Femur (tissue), 1 donor: ENCODE measurements at places on chromosomes 16 and 17.

DNA sequence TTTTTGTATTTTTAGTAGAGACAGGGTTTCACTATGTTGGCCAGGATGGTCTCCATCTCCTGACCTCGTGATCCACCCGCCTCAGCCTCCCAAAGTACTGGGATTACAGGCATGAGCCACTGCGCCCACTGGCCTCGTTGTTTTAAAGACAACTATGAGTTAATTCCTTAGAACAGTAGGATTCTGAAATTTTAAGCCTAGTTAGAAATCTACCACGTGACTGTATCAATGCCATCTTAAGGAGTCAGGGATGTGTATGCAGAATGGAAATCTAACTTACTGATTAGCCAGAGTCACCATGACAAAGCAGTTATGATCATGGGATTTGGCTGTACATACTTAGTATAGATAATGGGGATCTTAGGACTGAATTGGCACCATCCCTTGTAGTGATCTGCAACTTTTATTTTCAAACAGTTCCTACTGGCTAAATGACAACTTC lies 2.8 kb downstream of the CEP20 start:
- DNase-seq, result no peak

DNA sequence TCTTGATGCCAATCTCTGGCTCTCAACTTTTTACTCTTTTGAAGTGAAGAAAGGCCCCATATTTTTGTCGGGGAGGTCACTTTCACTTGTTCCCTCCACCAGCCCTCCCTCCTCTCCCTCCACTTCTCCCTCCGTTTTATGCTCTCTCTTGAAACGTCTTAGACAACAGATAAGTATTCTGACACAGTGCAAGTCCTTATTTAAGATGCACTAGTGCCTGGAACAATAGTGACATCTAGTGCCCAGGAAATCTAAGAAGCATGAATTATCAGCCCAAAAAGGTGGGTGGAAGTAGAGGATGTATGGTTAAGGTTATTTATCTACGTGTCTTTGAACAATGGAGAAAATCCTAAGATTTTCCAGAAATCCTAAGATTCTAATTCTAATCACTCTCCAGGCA lies 17.9 kb downstream of the PSME3IP1 start:
- DNase-seq, result no peak

GRCh38 chr16:47470810-47471209 lies 9.7 kb downstream of the PHKB start:
- no peak for DNase-seq

DNA sequence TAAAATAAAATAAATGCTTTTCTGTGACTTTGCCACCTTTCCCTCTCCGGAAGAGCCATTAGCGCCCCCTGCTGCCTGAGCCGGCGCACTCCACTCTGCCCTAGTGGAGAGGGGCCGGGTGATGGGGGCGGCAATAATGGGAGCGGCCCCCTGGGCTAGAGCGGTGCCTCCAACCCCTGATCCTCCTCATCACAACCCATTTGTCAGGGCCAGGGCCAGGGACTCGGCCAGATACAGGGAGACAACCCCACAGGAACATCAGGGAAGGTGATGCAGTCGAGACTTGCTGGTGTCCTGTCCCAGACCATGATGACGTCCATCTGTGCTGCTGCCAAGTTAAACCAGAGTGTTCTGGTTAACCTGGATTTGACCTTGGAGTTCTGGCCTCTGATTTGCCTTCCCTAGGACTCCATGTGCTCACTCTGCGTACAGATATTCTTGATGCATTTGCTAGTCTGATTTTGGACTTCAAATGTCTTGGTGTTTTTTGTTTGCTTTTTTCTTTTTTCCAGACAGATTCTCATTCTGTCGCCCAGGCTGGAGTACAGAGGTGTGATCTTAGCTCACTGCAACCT lies 46.1 kb upstream of the BPTF start:
- peak; percentile 79 for DNase-seq

- no peak for DNase-seq
These were observed 43.8 kb upstream of the ATP2A3 start for GRCh38 chr17:4008082-4008435.

DNA sequence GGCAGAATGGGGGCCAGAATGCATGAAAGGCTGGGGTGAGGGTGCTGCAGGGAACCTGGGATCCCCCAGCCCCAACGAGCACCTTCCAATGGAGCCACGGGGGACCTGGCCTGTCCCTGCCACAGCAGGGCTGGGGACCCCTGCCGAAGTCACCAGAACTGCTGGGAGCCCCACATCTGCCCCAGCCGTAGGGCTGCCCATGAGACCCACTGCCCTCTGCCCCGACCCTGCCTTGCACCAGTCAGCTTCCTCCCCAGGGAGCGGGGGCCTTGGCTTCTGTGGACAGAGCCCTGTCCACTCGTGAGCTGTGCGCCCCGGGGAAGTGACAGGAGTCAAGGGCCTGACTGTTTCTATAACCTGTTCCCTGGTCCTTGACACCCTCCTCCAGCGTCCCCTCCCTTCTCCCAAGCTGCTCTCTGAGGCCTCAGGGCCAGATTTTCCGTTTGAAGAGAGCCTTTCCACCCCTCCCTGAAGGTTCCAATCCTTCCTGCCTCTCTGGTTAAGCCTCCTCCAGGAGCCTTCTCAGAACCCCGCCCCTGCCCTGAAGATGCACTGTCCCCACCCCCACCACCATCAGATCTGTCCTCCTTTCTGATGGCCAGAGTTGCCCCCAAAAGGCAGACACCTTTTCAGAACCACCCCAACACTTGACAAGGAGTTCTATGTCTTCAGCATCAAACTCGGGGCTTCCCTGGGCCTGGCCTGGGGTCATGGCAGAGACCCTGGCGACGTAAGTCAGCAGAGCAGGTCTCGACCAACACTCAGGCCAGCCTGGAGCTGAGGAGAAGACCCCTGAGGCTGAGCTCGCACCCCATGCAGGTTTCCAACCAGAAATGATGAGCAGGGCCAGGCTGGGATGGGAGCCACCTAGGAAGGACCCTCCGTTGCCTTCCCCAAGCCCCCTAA lies 10.7 kb upstream of the PRR29 start:
- no peak for DNase-seq

DNA sequence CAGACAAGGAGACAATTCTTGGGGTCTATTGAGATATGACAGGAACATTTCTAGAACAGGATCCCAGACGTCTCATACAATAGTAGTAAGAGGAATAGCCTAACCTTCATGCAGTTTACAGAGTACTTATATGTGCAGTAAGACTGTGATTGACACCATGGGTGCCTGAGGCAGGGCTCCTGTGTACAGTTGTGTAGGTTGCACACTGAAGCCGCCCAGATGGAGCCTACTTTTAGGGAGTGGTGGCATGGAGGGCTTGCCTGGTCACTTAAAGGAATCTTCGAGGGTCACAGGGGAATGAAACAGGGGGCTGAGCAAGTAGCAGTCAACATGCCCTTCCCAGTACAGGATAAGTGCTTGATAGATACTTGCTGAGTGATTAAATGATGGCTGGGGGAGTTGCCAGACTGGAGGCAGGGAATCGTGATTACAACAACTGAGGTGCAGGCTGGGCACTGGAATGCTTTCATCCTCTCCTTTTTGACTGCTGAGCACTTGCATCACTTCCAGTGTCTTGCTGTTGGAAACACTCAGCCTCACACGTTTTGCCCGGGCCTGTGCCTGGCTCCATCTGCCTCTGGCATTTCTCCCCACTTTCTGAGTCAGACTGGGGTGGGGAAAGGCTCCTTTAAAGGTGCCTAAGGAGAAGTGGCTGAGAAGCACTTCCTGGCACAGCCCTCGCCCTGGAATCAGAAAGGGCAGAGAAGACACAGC lies 71.0 kb downstream of the COPRS start:
- DNase-seq, result peak; percentile 21

GRCh38 chr16:55082591-55082976 lies 151.9 kb downstream of the IRX5 start:
- DNase-seq, result no peak

DNA sequence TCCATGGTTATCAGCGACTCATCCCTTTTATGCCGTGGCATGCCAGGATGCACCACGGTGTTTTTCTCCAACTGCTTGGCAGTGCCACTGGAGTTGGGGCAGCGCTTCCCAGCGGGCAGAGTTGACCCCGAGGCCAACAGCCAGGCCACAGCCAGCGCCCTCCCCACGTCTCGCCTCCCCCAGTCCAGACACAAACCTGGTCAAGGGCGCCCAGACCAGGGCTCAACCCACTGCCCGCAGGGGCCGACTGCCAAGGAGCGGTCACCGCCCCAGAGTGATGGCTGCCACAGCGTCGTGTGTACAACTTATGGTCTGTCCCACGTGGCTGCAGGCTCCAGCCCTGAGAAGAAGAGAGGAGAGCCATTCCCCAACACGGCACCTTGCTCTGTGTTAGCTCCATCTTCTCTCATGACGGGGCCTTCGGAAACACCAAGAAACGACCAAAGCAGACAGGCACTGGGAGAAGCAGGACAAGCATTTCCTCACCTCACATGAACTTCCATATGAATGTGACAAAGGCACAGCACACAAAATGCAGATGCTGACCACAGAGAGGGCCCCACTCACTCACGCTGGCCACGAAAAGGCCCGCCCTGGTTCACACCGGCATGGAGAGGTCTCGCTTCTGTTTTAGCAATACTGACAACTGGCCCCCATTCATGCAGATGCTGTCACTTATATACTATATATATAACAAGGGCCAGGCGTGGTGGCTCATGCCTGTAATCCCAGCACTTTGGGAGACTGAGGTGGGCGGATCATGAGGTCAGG lies 27.0 kb downstream of the AXIN1 start:
- no peak for DNase-seq

- no peak for DNase-seq
These were observed 179.1 kb upstream of the CHMP6 start for GRCh38 chr17:80812362-80813088.

- DNase-seq, result no peak
These were observed 101.4 kb downstream of the PITPNC1 start for GRCh38 chr17:67478401-67479041.

- DNase-seq, result no peak
These were observed 35.8 kb downstream of the AMFR start for GRCh38 chr16:56389554-56389953.

DNA sequence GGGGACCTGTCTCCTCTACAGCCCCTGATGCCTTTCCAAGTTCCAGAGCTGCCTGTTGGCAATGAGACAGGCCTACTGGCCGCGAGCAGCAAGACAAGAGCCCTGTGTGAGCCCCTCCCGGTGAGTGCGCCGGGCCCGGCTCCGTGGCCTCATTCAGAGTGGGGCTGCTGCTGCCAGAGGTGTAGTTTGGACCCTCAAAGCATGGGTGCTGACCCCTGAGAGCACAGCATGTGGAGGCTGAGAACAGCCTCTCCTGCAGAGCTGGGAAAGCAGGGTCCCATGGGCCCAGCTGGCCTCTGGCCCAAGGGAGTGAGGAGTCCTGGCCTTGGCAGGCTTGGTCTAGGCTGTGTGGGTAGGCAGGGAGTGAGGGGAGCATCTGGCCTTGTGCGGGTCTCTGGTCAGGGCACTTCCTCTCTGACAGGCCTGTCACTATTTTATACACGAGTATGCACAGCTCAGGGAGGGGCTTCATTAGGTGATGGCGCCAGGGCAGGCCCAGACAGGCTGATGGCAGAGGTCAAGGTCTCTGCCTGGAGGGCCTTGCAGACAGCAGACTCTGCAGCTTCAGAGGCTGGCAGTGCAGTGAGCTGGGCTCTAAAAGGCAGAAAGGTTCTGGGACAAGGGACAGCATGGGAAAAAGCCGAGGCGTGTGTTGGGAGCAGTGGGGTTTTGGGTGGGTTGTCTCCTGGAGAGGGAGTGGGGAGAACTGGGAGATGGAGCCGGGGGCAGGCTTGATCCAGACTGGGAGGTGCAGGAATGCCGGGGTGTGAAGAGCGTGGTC lies 43.4 kb downstream of the ADCY7 start:
- DNase-seq, result peak; percentile 31

- no peak for DNase-seq
These were observed 42.9 kb downstream of the HS3ST4 start for GRCh38 chr16:25734430-25735385.

- peak; percentile 41 for DNase-seq
These were observed 584 bp downstream of the PHOSPHO1 start for GRCh38 chr17:49229805-49230600.

GRCh38 chr16:50593410-50594150 lies 45.4 kb downstream of the NKD1 start:
- no peak for DNase-seq

- no peak for DNase-seq
These were observed 89.7 kb upstream of the CDYL2 start for GRCh38 chr16:80894091-80894490.

DNA sequence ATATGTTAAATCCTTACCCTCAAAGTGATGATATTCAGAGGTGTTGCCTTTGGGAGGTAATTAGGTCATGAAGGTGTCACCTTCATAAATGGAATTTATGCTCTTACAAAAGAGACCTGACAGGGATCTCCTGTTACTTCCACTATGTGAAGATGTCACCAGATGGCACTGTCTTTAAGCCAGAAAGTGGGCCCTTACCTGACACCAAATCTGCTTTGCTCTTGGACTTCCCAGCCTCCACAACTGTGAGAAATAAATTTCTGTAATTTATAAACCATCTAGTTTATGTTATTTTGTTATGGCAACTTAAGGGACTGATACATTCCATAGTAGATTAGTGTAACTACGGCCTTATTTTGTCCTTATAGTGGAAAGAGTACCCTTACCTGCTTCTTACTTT lies 358.3 kb upstream of the SALL1 start:
- DNase-seq, result no peak

DNA sequence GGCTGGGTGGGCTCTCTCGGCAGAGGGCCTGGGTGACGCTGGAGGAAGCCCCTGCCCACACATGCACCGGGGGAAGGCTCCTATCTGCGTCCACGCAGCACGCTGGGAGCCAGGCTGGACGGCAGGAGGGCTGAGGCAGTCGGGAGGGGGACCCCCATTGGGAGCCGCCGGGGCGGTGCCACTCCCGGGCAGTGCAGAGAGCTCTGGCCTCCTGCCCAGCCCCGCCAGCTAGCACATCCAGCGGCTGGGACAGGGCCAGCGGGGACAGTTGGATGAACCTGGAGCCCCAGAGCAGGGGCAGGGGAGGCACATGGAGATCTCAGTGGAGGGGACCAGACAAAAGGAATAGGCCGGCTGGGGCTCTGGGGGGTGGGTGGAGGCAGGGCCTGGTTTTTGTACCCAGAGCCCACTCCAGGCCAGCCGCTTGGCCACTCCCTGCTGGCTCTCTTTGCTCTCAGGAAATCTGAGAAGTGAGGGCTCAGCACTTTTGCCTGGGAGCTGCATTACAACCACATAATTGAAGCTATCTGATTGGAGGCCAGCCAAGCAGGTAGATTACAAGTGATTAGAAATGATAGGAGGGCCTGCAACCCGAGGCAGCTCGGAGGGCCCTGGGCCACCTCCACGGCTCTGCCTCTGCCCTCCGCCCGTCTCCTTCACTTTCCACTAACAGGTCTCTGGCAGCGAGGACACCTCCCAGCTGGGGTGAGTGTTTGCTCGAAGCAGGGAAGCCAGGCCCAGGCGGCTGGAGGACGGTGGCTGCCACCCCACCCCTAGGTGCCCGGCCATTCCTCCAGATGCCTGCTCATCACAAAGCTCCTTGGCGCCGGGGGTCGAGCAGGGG lies 40.1 kb downstream of the ENGASE start:
- DNase-seq, result peak; percentile 72

DNA sequence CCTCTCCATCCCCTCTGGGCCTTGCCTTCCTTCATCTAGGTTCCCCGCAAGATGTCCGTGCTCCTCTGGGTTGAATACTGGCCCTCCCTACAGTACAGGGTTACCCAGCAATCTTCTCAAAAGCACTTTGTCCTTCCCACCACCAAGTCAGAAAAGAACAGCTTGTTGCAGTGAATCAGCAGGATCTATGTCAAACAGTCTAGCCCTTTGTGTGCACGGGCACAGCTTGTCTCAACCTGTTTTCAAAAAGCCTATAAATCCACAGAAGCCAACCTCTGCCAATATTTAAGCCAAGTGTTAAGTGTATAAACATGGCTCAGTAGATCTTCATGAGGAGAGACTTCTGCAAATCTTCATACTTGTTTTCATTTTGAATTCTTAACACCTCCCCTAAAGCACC lies 25.2 kb downstream of the C17orf67 start:
- DNase-seq, result no peak

- no peak for DNase-seq
These were observed 28.9 kb downstream of the CPSF4L start for GRCh38 chr17:73232587-73233373.
